ENCODE measurements at places on chromosomes 6 and 20.
A peak's percentile ranks its signal among the peaks of the same experiment; 100 is the strongest.

GRCh38 chr20:52838510-52839241, 133.5 kb upstream of the TSHZ2 start:
- no peak for DNase-seq

DNA sequence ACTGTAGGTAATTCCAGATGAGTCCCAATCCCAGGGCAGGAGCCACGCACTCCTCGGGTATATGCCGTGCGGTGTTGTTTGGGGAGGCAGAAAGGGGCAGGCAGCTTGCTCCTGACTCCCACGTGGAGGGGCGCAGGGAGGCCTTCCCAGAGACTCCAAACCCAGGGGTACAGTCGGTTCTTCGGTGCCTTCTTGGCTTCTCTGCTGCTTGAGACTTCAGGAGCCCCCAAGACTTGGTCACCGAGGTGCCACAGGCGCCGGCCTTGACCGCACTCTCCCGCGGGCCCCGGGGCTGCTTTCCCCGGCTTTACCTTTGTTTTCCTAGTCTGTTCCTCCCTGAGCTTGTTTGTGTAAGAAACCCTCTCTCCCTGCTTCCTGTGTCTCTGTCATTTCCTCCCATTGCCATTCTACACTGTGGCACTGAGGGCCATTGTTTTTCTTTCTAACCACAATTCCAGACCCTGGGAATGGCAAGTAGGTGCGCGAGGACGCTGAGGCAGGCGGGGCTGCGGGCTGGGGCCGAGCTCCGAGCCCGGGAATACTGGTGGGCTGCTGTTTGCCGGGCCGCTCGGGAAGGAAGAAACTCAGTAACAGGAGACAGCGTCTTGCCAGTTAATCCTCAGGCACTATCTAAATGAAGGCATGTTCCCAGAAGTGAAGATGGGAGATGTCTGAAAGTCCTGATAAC, 215.6 kb upstream of the HEY2 start:
- no peak for DNase-seq

DNA sequence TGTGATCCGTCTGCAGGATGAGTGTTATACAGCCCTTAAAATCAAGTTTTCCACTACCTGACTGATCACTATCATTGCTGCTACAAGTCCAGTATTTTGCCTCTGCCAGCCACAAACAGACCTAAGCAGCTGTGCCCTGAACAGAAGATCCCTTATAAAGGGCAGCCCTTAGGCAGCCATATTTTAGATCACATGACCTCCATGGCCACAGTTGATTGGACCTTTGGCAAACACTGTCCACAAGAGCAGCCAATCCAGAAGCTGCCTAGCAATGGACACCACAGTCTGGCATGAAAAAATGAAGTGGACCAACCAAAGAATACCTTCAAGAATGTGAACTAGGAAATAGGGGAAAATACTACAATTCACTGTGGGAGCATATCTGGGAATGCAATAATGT, 50.8 kb downstream of the MC3R start:
- no peak for DNase-seq

GRCh38 chr20:30376767-30377658, 880.5 kb upstream of the DEFB115 start:
- peak; percentile 85 for DNase-seq

DNA sequence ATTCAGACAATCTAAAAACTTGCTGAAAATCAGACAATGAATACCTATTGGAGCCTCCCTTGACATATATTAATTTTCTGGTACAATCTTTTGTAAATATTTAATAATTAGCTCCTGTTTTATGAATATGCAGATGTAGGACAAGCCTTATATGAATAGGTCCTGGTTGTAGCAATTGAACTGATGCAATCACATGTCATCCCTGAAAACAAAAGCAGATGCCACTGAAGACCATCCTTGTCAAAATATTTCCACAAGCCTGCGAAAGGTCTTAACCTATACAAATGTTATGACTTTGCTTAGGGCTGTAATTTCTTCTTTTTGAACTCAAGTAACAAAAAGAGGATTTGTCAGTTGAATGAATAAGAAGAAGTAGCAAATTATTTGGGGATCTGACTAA, 722.1 kb downstream of the EYS start:
- peak; percentile 2 for DNase-seq

DNA sequence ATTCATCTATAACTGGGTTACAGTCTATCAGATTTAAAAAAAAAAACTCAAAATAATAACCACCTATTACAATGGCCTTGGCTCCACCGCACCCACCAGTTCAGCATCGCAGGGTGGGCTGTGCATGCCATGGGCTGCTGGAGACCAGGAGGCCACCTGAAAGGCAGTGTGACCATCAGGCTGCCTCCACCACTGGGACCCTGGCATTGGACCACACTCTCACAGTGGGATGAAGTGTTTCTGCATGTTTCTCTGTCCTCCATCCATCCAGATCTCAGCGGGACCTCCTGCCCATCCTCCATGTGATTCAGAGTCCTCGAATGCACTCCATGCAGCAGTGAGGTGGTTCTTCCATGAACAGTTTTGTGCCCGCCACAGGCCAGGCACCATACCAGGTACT, 206.1 kb upstream of the CST7 start:
- DNase-seq: no peak

DNA sequence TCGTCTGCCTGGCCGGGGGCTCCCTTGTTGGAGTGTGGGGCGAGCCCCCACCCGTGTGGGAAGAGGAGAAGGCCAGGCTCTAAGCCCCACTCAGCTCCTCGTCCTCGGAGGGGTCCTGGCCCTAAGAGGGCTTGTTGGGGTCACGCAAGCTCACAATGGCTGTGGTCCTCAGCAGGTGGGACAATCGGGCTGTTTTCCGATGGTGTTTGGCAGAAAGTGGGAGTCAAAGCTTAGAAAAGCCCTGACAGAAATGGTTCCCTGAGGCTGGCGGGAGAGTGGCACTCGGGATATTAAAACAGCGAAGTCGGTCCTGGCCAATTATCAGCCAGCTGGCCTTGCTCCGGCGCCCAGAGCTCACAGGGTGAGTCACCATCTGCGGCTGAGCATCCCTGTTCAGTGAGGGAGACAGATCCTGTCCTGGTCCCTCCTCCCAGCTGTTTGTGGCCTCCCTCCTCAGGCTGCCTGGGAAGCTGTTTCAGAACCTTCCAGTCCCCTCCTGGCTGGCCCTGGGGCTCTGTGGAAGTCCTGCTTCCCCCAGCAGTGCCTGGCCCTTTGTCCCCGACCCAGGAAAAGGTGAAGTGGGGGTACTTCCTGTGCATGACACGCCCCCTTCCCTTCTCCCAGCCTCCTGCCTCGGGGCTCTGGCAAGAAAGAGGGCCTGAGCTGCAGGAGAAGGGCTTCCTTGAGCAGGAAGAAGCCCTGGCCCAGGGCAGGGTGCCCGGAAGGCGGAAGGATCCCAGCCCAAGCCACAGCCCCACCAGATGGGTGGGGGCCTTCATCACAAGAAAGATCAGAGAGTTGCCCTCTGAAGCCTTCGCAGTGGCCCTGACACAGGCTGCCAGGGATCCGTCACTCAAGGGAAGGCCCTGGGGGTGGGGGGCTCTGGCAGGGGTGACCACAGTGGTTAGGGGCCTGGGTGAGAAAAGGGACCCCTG, 53.6 kb upstream of the BHLHE23 start:
- DNase-seq: peak; percentile 41

DNA sequence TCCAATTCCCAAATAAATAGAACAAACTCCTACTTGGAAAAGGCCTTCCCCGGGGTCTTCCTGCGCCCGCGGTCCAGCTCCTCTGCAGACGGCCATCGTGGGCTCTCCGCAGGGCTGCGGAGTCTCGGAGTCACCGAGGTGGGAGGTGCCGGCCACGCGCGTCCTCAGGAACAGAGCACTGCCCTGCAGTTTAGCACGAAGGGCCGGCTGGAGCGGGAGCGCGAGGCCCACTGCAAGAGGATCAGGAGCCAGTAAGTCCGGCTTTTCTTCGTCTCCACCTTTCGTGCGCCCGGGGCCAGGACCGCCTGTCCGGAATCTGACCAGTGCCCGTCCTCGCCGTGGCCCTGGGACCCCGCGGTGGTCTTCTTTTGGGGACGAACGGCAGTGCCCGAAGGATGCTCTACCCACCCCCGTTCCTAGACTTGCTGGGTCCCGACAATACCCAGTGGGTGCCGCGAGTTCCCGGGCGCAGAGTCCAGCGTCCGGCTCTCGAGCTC, 1.4 kb downstream of the BHLHE23 start:
- no peak for DNase-seq

- no peak for DNase-seq
These were observed 189.2 kb upstream of the FERMT1 start for GRCh38 chr20:6311841-6312655.

DNA sequence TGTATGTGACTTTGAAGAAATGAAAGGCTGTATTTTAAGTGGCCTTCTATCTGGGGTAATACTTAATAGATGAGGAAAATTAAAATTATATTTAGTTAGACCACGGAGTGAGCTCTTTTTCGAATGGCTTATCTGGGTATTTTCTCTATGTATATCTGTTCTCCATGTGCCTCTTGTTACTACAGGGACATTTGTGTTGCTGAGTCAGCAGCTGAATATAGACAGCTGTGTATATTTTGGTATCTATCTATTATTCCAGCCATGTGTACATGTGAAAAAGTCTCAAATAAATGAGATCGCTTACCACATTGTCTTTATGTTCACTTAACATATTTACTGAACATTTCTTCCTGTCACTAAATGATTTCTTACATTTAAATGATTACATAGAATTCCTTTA, 57.2 kb downstream of the TMEM200A start:
- DNase-seq: no peak

DNA sequence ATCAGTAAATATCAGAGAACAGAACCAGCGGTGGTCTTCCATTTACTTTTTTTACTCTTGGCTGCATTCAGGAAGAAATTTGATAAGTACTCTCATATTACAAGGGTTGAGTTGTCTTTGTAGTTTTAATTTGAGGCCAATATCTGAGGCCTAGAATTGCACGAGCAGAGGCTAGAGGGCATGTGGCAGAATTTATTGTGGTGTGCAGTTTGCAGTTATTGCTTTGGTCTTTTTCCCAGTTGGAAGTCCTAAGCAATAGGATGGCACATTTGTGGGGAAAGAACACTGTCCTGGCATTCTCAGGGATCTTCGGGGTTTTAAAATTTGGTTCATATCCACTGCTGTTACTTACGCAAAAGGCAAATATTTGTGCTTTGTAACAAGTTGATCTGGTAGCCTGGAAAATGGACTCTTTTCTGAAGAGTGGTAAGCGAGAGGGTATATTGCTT, 66.0 kb downstream of the CTNNBL1 start:
- DNase-seq: no peak

DNA sequence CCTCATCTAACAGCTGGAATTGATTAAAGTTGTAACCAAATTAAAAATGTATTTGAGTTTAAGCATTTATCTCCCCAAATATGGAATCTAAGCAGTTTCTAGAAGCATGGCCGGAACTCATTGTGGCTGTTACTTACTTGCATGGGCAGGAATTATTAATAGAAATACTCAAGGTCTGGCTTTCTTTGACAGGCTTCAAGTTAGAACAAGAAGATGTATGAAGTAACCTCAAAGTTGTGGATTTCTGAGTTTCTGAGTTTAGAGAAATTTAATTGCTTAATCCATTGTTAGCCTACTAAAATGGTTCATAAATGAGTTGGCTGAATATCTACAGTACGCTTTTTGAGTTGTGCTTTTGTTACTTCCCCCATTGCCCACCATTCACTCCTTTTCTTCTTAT, 7.7 kb downstream of the CARMIL1 start:
- DNase-seq: no peak

- no peak for DNase-seq
These were observed 27.7 kb upstream of the DTNBP1 start for GRCh38 chr6:15690510-15690909.

GRCh38 chr6:11785774-11786579, 7.4 kb upstream of the ADTRP start:
- DNase-seq: no peak

DNA sequence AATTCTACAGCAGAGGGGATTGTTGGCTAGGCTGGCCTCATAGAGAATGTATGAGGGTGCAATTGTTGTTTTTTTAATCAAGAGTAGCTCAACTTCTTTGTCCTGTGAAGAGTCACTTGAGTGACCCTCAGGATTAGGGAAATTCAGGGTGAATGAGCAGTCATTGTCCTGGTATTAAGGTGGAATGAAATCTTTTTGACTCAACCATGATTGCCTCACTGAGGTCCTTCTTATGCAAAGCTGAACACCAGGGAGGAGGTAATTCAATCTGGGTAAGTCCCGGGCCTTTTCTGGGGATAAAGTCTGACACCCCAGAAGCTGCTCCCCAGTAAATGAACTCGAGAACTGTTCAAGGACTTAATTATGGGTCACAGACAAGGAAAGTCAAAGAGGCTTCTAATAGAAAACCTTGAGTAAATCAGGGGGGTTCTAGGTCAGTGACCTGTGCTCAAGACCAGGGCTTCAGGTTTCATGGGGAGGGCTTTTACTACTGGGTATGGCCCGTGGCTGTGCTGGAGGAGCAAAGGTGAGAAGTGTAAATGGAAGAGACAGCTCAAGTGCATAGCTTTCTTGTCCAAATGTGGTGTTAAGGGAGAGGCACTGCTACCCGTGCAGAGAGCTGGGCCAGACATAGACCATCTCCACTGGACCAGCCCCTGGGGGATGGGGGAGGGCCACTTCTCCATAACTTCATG, 25.3 kb upstream of the ZBTB24 start:
- no peak for DNase-seq

DNA sequence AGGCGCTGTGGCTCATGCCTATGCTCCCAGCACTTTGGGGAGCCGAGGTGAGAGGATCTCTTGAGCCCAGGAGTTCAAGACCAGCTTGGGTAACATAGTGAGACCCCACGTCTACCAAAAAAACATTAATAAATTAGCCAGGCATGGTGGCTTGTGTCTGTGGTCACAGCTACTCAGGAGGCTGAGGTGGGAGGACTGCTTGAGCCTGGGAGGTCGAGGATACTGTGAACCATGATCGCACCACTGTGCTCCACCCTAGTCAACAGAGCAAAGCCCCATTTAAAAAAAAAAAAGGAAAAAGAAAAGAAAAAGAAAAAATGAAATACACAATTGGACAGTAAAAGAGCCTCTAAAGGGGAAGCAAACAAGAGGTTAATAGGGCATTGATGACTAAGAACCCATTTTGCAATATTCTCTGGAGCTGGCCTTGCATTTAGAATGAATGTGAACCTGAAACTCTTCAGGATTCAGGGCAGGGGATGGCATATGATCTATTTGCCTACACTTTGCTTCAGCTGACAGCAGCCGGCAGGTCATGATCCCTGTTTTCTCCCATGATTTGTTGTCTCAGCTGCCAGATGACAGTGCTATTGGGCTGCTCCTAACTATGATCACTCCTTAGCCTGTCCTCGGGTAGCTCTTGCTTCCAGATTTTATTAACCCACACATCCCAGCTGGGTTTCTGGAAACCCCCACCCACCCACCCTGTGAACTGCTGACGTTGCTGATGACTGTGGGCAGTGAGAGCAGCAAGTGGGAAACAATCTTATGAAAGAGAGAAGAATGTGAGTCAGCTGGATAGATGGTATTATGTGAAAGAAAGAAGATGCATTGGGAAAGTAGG, 83.8 kb upstream of the ELOVL5 start:
- DNase-seq: no peak

DNA sequence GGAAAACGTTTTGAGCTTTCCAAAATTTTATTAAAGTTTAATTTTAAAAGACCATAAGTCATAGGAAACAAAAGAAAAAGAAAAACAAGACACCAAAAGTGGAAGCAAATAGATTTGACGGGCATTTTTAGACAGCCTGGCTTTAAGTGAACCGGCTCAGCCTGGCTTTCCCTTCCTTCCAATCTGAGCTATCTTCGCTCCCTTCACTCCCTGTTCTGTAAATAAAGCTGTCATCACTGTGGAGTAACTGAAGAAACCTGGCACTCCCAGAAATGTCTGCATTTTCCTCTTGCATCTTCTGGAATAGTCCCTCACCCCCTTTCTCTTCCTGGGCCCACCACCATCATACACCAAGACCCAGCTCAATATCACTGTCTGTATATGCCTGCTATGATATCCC, 131.9 kb downstream of the IMPG1 start:
- no peak for DNase-seq

GRCh38 chr6:142406131-142406530, 104.3 kb downstream of the ADGRG6 start:
- no peak for DNase-seq

Measured in A673 (cell line).